MV-4-11 (cell line): ENCODE measurements at places on chromosomes 2 and 18.

- DNase-seq, result no peak
These were observed 57.8 kb upstream of the MC2R start for GRCh38 chr18:13973061-13973575.

DNA sequence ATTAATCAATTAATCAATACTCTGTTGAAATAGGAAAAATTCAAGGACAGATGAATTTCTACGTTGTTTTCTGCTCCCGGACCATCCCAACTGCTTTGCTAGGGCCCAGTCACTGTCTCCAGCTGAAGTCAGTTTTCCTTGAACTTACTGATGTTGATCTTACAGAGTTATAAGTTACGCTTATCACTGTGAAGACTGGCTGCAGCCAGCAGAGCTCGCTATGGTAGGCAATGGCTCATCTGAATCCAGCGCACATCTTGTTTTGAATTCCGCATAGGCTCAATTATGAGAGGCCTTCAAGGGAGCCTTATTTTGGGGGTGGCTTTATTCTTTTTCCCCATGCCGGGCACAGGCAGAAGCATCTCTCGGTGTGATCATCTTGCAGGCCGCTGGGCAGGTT lies 2.7 kb downstream of the MC2R start:
- no peak for DNase-seq

DNA sequence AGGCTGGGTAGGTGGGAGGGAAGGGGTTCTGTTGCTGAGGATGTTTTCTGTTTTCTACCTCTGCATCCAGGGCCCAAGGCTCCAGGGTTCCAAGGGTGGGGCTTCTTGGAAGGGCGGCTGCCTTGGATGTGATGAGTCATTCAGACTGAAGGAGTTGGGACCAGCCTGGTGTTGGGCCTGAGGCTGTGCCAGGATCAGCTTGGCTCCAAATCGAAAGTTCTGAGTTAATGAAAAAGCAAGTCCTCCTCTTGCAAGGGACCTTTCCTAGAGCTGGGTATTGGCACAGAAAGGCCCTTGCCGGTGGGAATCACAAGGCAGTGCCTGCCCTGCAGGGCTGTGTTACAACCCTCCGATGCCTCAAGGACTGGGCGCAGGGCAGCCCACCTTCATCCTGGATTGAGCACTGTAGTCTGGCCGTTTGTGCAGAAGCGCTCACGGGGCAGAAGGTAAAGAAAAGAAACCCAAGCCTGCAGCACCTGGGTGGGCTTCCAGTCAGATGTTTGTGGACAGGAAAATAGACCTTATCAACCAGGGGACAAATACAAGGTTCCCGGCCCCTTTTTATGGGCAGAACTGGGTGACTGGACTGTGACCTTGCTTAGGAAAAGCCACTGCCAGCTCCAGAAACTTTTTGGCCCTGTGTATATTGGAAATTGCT lies 52.5 kb upstream of the MCFD2 start:
- DNase-seq, result peak; percentile 33

GRCh38 chr18:22505141-22505591 lies 87.5 kb upstream of the CTAGE1 start:
- DNase-seq, result no peak

DNA sequence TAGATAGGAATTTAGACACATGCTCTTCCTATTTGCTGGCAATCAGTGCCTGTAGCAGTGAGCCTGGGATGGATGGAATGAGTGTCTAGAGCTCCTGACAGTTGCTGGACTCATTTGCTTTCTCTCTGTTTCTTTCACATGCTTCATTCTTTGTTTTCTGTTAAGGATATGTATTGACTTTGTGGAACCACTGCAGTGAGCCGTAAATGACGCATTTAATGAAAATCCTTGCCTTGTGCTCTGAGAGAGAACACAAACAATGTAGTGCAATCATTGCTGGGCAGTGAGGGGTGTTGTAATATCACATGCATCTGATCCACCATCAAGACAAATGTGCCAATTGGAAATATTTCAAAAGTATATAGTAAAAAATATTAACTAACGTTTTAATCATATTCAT lies 25.2 kb upstream of the CDH20 start:
- DNase-seq, result no peak

DNA sequence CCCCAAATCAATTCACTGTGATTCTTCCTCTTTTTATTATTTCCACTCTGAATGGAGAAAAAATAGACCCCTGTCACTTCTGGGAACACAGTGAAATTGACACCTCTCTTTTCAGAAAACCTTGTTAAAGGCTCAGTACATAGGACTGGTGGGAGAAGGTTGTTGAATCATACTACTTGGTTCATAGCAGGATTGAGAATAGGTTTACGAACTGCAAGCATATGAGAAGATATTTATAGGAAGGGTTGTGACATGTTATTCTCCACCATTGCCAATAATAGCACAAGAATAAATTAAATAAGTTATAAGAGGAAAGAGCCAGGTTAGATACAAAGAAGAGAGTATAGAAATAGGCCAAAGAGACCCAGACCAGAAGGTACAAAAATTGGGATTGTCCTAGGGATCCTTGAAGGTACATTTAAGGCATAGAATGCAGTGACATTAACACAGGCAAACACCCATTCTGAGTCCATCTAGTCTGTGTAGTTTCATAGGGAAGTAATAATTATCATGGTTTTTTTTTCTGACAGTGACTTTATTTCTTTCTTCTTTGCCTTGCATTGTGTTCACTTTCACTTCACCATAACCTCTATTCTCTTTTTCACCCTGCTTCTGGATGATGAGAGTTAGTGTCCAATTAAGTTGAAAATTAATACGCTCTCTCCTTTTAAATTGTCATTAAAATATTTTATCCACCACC lies 21.8 kb upstream of the SERPINE2 start:
- peak; percentile 78 for DNase-seq

DNA sequence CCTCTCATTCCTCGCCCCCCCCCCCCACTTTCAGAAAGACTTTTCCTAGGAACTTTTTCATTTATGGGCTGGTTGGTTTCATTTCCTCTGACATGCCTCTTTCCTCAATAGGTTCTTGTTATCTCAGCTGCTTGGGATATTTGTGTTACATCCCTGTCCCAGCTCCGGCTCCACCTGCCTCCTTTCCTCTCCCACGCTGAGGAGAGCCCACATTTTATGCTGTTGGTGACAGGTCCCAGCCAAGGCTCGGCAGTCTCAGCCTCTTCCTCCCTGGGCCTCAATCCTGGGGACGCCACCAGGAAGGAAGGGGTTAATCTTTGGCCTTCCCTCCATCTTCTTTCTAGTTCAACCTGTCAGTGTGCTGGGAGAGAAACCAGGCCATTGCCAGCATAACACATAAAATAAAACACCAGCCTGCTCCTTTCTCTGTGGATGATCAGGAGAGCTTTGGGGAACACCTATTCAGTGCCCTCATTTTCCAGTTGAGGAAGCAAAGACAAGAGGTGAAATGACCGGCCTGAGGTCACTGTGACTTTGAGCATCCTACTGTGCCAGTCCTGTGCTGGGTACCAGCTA lies 216.9 kb upstream of the TNP1 start:
- no peak for DNase-seq

DNA sequence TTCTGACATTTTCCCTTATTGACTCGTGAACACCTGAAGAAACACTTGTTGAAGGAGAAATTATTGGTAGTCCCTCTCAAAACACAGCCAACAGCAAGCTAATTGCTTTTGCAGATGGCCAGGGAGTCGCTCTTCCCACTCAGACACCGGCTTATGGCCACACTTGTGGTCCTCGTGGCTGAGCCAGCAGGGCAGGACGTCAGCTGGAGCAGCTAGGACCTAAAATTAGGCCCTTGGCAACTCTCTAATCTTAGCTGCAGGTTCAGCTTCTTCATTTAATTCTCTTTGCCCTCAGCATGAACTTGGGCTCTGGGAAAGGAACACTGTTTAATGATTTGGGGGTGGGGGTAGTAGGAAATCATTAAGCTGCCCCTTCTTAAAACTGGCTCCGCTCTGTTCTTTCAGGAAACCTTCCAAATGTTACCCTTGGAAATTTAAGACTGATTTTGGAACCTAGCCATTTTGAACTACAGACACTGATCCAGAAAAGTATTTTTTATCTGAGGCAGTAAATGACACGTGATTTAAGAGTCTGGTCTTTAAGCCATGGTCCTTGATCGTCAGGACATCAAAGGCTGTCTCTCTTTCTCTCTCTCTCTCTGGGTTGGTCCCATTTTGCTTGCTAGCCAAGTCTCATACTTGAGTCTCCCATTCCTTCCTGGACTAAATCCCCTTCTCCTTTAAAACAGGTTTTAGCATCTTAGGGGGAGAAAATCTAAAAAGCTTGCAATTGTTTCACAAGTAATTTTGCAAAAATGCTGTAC lies 77.5 kb downstream of the CDK15 start:
- peak; percentile 56 for DNase-seq

GRCh38 chr2:218727502-218728165 lies 17.0 kb downstream of the TTLL4 start:
- DNase-seq, result peak; percentile 9

DNA sequence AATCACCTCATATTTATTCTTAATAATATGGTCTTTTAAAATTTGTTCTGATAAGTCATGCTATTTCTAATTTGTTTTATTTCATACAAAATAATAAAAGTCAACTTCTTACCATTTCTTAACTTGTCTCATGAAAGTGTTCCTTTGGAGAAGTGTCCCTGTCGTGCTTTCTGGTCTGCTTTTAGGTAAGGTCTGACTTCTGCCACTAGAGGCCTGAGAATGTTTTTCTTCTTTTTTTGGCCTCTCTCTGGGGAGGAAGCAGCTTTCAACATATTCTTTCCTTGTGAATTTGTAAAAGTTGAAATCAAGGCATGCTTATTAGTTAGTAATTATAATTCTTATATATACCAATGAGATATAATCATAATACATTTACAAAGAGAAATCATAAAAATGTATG lies 39.4 kb downstream of the MAP2 start:
- peak; percentile 8 for DNase-seq

DNA sequence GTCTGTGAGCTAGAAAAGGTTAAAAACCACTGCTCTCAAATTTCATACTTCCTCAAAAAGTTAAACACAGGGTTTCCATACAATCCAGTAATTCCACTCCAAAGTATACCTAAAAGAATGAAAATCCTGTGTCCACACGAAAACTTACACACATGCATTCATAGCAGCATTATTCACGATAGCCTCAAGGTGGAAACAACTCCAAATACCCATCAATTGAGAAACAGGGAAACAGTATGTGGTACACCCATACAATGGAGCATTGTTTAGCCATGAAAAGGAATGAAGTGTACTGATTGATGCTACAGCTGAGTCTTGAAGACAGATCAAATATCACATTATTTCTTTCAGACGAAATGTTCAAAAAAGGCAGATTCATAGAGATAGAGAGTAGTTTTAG lies 36.7 kb downstream of the UXS1 start:
- DNase-seq, result no peak

- no peak for DNase-seq
These were observed 44.8 kb downstream of the CHMP3 start for GRCh38 chr2:86518481-86518880.

GRCh38 chr2:165536851-165537499 lies 67.5 kb downstream of the CSRNP3 start:
- no peak for DNase-seq

- no peak for DNase-seq
These were observed 141.4 kb downstream of the BCL11A start for GRCh38 chr2:60412027-60412426.

GRCh38 chr2:9330612-9331270 lies 92.6 kb downstream of the ITGB1BP1 start:
- DNase-seq, result peak; percentile 46

GRCh38 chr18:38318416-38318815 lies 752.8 kb upstream of the CELF4 start:
- DNase-seq, result no peak

DNA sequence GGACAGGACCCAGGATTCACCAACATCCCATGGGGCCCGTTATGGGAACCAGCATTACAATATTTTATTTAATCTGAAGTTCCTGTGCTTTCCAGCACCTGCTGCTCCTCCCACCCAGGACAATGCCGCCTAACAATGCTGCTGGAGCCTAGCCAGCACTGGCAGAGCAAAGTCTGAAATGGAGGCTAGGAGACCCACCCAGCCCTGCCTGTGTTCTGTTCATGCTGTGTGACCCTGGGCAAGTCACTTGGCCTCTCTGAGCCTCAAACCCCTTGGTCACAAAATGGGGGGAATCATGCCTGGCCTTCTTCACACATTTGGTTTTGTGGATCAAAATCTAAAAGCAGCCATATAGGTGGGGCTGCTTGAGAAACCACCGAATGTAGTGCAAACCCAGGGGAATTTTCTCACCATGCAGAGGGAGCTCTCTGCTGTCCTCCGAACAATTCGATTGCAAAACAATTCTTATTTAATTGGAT lies 38.5 kb upstream of the ODC1 start:
- DNase-seq, result no peak

DNA sequence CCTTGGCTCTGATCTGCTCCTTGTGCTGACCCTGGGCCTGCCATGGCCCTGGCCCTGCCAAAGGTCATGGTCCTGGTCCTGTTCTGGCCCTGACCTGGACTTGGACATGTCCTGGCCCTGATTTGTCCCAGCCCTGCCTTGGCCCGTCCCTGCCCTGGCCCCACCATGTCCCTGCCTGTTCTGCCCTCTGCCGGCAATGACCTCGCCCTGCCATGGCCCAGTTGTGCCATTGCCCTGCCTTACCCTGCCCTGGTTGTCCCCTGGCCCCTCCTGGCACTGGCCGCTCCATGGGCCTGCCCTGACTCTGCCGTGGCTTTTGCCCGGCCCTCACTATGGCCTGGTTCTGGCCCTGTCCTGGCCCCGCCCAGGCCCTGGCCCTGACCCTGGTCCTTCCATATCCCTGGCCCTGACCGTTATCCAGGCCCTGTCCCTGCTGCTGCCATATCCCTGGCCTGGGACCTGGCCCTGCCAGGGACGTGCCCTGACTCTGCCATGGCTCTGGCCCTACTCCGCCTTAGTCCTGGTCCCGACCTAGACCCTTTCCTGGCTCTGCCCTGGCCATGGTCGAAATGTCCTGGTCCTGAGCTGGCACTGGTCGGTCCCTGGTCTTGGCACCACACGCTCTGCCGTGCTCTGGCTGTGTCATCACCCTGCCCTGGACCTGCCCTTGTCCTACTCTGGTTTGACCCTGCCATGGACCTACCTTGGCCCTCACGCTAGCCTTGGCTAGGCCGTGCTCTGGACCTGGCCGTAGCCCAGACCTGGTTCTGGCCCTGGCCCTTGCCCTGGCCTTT lies 6.8 kb upstream of the ANKRD62 start:
- no peak for DNase-seq

- no peak for DNase-seq
These were observed 1246.3 kb upstream of the PIK3C3 start for GRCh38 chr18:40708726-40709125.
